ENCODE measurements at places on chromosomes 6 and 20.

GRCh38 chr6:106180208-106180607, 94.1 kb downstream of the PRDM1 start:
- DNase-seq: no peak

GRCh38 chr6:157298216-157298724, 25.0 kb downstream of the TMEM242 start:
- DNase-seq: no peak

DNA sequence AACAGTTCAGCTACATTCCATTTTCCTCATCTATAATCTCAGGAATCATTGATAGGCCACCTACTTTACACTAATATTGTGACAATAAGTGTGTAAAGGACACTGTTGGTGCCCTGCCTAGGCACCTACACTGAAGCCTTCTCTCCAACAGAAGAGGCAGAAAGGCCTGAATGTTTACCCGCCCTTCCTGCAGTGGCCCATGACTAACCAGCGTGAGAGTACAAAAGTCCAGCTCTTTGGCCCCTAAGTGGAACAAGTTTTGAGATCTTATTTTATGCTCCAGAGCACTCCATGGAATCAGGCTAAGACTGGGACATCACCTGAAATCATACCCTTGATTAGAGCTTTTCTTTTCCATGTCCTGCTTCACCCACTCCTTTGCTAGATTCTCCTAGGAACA, 359.7 kb downstream of the ARHGAP18 start:
- peak; percentile 73 for DNase-seq

DNA sequence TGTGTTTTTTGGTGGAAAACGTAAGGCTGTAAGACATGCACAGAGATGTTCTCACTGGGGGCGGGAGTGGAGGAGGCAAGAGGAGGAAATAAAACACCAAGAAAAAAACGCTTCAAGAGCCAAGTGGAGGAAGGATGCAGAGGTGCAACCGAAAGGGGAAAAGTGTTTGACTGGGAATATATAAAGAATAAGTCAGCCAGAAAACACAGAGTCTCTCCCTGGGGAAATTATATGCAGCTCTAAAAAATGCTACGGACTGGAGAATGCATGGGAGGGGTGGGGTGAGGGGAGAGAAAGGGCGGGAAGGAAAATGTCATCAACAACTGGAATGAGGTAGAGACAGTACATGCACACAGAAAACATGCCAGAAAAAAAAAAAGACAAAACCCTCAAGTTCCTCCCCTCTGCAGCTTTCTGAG, 133.5 kb downstream of the SCML4 start:
- no peak for DNase-seq

DNA sequence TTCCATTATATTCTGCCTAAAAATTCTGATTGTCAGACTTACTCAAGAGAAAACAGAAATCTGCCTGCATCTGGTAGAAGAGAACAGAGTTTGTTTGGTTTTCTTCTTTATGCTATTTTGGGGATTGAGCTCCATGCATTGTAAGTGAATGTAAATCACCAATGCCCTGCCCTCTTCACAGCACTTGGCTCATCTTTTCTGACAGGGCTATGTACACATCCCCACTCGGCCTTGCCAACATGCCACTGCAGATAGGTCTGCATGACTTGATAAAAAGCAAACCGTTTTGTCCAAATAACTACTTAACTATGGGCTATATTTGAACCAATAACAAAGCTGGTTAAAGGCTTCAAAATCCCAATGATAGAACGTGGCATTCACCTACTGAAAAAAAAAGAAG, 117.7 kb downstream of the IBTK start:
- DNase-seq: no peak

Measured in renal cortical epithelial cell (primary cell).